ENCODE measurements at places on chromosomes 2 and 18.

DNA sequence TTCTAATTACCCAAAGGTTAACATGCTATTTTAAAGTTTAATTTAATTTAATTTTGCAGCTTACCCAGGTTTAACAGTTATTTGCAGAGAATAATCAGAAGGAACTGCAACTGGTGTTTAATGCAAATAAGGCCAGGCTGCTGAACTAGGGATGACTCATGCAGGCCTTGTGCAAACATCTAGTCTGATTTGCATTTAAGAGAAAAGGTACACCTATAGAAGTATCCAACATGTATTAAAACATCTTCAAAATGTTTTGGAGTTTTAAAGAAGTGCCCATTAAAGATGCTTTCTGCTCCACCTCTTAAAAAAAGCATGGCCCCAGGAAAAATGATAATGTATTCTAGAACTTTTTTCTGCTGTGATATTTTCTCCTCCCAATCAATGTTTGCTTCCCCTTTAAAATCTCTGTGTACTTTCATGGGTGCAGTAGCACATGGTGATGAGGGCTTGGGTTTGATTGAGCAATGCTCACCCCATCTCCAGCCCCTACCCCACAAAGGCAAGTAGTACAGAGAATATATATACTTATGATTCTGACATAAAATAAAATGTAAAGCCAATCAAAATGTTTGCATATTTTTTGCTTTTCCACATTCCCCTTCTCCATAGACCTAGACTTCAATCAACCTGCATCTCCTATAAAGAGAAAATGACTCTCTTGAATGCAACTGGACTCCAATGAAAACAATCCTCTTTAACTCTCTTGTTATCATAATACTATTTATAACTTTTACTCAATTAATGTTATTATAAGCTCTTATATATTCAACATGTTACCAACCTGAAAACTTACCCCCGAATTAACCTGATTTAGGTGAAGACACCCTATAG, 54.1 kb downstream of the ATP8B1 start:
- DNase-seq, result no peak

DNA sequence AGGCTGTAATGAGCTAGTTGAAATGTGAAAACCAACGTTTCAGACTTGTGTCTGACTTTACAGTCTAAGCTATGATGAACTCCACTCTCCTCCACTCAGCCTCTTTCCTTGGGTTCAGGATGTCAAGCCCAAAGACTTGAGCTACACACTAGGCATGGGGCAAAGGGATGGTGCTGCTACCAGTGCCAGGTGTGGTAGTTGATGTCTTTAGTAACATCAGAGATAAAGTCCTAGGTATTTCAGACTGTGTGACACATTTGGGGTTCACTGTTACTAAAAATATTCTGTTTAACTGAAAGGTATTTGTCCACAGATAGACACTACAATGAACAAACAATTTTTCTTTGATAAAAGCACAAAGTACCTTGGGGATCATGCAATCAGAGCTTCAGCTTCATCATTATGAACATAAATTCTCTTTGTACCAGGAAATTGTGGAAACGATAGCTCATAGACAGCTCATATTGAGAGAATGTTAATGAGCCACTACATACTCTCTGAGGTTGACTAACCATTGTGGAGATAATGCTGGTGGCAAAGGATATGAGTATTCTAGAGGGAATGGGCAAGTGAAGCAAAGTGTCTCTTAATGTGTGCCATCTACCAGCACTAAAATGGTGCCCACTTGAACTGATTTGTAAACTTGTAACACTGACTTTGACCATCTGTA, 253.7 kb upstream of the THUMPD2 start:
- no peak for DNase-seq

DNA sequence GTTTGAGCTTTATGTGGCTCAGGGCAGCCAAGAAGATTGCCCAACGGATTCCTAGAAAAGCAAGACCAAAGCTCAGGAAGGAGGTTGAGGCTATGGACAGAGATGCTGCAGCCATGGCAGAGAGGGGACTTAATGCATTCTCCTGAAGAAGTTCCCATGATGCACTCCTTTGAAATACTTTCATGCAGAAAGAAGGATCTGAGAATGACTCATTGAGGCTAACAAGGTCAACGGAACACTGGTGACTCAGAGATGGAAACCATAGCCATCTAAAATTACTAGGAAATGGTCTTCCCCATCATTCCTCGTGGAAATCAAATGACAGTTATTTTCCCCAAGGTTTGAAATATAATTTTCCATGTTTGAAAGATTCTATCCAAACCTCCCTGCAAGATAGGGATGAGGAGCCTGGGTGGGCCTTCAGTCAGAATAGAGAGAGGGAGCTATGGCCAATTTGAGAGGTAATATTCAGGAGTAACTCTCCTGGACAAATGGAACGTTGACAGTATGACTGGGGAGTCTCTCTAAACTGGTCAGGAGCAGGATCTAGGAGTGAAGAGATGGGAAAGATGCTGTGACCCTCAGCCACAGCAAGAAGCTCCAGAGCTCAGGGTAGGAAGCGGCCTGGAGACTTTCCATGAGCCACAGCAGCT, 63.0 kb downstream of the REEP1 start:
- no peak for DNase-seq

- DNase-seq, result no peak
These were observed 24.8 kb downstream of the DYNC1I2 start for GRCh38 chr2:171712051-171712450.

- no peak for DNase-seq
These were observed 856 bp upstream of the PLA2R1 start for GRCh38 chr2:160063271-160063670.

DNA sequence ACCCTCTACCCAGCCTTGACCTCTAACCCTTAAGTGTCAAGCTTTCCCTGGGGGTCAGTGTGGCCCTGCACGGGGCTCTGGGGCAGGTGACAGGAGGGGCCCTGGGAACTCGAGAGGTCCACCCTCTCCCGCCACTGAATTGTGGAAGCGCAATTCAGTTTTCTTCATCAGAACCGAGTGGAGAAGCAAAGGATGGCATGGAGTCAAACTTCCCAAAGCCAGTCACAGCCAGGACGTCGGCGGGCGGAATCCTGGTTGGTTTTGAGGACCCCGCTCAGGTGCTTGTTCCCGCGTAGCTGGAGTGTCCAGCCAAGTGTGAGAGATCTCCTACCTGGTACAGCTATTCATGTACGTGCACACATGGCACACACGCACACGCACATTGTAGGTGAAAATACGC, 62.0 kb downstream of the MBP start:
- DNase-seq, result no peak

GRCh38 chr2:164681009-164681408, 59.7 kb upstream of the GRB14 start:
- no peak for DNase-seq

DNA sequence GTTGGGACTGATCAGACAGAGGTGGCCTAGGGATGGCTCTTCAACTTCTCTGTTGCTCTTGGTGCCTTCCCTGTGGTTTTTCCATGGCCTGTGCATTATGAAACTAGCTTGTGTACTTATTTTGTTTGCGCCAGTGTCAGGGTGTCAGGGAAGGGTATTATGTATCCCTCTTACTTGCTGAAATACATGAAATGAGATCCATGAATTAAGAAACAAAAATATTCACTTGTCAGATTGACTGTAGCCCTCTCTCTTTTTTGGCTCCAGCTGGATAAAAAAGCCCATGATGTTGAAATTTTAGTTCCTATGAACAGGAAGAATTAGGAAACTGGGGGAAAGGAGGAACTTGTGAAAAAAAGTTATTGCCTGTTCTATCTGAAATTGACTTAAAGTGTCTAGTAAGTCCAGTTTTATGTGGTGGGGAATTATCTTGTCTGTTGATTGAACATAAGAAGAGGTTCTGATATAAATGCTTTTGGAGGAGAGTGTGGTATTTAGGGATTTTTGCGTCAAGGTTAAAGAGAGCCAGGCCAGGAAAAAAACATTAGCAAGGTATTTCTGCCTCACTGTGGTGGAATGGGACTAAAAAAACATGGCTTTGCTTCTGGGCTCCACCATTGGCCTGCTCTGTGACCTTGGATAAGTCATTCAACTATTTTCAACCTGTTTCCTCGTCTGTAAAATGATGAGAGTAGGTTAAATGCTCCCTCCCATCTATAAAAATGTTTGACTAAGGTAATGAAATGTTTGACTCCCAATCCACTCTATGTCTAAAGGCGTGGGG, 12.0 kb downstream of the UGP2 start:
- no peak for DNase-seq

- DNase-seq, result no peak
These were observed 55.1 kb downstream of the FAM117B start for GRCh38 chr2:202689898-202690297.

DNA sequence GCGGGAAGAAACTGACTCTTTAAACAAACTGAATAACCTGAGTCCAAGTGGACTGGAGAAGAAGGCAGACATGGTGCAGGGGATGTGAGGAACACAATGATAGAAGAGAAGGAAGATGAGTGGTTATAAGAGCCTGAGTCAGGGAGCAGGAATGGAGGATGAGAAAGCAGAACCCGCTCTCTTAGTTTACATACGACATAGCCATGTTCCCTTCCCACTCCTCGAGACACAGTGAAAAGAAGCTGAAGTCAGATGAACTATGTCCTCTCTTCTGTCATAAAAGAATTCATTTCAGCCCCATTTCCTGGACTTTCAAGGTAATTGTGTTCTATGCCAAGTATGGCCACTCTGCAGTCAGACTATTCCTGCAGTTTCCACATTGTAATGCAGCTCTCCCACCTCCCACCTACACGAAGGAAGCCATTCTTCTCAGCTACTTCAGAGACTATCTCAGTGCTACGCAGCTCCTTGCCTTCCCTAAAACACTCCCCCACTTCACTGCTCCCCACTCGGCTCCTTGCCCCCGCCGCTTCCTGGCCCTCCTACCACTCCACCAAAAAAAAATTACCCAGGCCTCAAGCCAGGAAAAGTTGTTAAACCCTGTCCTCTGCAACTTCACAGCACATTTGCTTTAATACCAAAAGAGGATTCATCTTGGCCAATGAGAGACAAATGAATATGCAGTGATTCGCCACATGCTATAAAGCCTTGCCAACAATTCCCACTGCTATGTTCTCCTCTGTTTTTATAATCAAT, 323.4 kb upstream of the EPHA4 start:
- DNase-seq, result no peak

- DNase-seq, result no peak
These were observed 108.9 kb downstream of the ATP9B start for GRCh38 chr18:79178113-79178531.

DNA sequence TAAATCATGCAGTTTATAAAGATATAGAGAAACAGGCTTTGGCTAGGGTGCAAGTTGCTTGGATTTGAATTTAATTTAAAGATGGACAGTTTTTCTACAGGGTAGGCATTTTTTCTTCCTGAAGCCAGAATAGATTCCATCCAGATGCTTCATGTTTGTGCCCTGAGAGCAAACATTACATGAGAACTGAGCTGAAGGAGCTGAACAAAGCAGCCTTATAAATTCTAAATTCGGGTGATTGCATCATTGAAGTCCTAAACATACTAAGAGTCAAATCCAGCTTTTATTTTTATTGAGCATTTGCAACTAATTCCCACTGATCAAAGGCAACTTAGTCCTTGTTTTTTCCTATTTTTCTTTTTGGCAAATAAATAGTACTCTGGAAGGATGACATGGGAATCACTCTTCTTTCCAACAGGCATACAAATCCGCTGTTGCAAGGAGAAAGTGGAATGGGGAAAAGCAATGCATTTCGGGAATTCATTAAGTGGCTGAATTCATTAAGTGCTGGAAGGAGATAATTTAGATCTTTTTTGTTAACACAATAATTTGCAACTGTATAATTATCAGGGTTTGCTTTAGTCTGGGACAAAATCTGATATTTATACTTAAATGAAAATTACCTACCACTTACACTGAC, 828.0 kb downstream of the SLC4A3 start:
- DNase-seq, result no peak

DNA sequence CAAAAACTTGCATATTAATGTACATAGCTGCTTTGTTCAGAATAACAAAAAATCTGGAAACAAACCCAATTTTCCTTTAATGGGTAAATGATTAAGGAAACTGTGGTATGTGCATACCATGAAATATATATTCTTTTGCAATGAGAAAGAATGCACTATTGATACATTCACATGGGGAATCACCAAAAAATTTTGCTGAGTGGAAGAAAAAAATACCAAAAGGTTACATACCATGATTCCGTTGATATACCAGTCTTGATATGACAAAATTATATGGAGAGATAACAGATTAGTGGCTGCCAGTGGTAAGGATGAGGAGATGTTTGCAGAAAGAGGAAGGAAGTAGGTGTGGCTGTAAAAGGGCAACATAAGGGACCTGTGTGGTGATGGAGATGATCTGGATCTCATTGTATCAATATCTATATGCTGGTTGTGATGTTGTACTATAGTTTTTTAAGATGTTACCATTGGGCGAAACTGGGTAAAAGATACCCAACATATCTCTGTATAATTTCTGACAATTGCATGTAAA, 54.6 kb upstream of the BCL2L11 start:
- no peak for DNase-seq

DNA sequence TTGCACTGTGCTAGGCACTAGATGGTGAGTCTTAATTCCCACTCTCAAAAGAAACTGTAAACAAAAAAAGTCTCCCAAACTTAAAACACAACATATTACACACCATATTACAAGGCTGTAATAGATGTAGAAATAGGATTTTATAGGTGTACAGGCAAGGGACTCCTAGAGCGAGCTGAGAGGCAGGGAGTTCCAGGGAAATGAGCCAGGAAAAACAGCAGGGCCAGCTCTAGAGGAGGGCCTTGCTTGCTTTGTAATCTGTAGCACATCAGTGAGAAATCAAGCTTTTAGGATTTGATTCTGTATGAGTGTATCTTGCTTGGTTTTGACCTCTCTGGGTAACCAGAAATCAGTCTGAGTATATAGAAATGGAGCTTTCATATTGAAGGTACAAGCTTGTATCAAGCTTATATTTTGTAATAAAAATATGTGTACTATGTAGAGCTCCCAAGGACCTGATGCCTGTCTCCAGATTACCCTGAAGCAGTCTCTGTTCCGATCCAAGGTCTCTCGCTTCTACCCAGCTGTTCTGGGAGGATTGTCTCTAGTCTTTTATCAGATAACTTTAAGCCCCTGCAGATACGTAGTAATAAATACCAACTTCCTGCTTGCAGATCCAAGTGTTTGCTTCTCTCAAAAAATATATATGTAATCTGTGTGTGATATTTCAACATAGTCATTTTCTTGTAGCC, 73.0 kb downstream of the MYO1B start:
- DNase-seq, result no peak

- no peak for DNase-seq
These were observed 318.9 kb upstream of the SYT4 start for GRCh38 chr18:43596105-43596712.

GRCh38 chr2:19218166-19218565, 140.3 kb downstream of the OSR1 start:
- no peak for DNase-seq

- DNase-seq, result no peak
These were observed 1.8 kb upstream of the KLHL41 start for GRCh38 chr2:169507698-169508097.

- no peak for DNase-seq
These were observed 40.2 kb upstream of the ZNF638 start for GRCh38 chr2:71291398-71291797.

All from CMK (cell line).